NCI-H524 (cell line): ENCODE measurements at places on chromosomes 12 and 14.

DNA sequence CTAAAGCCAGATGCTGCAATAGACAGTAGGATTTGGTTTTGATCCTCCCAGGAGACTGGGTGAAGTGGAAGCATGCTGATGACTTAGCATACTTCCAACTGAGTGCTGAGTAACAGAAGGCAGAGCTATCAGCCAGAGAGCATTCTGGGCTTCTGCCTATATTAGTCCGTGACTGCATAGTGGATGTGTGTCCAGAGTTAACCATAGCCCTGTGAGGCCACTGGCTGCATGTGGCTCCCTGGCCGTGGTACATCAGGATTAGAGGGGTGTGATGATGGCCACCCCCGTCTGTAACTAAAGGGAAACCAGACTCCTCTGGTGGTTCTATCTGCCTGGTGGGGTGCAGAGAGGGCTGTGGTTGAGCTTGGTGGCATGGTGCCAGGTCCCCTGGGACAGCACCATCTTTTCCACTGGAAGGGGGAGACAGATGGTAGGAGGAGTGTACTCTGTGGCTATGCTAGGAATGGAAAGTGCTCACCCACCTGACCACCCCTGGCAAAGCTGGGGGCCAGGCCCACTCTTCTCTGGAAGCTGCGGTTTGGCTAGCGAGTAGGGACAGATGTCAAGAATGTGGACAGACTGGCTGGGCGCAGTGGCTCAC is 27.4 kb downstream of the ABCD4 start:
- peak; percentile 100 for DNase-seq

DNA sequence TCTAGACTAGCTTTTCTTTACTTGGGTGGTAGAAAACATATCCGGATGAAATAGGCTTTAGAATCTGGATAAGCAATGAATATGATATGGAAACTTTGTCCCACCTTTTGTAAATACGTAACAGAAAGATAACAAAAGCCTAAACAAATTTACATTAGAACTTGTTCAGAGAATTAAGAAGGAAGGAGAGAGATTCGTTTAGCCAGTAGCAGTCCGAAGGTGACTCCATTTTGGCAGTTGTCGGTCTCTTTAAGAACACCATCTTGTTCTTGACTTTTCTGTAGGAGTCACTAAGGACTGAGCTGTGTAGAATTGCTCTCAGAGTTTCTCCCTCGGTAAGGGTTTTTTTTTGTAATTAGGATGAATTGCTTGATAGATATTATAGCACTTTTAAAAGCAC is 475.1 kb downstream of the PCNX1 start:
- no peak for DNase-seq

DNA sequence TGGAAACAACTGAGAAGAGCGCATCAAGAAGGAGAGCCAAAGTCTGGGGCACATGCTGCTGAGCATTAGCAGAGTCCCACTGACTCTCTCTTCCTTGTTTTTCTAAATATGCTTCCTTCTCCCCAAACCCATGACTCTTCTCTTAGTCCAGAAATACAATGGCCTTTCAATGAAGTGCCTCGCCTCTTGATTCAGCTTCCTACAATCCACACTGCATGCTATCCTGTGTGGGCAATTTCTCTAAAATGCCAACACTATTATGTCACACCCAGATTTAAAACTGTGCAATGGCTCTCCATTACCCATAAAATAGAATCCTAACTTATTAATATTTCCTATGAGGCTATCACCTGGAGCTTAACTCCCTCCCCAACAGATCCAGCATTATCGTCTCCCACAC is 198.6 kb downstream of the RPAP3 start:
- no peak for DNase-seq

GRCh38 chr14:103233328-103233727 is 100.7 kb upstream of the EIF5 start:
- DNase-seq = no peak
